Cortex of kidney (tissue), 1 donor: ENCODE measurements at places on chromosomes 16 and 17.

DNA sequence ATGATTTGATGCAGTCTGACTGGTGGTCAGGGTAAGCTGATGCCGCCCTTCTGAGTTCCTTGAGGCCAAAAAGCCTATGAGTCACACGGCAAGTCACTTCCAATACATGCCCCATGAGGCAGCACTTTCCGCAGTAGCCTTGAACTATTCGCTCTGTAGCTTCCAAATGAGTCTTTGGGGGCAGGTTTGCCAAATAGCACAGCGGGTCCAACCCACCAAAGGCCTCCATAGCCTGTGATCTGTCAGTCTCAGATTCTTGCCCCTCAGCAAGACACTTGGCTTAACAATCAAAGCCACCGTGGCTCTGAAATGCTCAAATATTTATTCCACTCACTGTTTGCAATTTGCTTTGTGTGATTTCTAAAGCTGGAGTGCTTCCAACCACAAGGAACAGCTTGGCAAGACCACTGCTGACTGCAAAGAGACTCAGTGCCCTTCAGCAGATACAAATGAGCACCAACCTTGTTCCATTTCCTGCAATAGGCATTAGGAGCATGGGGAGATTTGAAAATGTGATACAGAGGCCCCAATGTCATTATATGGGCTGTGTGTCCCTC lies 45.4 kb downstream of the CLEC19A start:
- no peak for DNase-seq

GRCh38 chr17:58043221-58044181 lies 36.5 kb upstream of the SRSF1 start:
- no peak for DNase-seq

DNA sequence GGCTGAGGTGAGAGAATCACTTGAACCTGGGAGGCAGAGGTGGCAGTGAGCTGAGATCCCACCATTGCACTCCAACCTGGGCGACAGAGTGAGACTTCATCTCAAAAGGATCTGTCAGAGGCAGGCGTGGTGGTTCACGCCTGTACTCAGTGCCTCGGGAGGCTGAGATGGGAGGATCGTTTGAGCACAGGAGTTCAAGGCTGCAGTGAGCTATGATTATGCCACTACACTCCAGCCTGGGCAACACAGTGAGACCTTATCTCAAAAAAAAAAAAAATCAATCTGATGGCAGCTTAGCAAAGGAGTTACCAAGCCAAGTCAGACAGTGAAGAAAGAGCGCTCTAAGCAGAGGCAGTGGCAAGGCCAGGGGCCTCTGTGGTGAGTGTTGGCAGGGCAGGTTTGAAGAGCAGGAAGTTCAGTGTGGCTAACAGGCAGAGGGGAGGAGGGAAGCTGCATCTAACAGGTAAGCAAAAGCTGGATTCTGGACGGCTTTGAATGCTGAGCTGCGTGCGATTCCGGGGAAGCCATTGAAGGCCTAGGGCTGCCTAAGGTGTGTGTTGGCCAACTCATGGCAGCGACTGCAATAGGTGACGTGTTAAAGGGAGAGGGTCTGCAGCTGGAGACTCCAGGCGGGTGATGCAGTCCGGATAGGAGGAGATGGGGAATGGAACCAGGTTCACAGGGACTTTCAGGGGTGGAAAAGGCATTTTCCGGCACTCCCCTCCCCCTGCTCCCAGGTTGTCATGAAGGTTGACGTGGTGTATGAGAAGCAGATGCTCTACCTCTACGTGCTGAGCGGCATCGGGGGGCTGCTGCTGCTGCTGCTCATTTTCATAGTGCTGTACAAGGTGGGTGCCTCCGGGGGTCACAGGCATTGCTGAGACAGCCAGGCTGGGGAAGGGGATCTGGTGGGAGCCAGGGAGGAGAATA lies 7.0 kb downstream of the ZNF768 start:
- no peak for DNase-seq

DNA sequence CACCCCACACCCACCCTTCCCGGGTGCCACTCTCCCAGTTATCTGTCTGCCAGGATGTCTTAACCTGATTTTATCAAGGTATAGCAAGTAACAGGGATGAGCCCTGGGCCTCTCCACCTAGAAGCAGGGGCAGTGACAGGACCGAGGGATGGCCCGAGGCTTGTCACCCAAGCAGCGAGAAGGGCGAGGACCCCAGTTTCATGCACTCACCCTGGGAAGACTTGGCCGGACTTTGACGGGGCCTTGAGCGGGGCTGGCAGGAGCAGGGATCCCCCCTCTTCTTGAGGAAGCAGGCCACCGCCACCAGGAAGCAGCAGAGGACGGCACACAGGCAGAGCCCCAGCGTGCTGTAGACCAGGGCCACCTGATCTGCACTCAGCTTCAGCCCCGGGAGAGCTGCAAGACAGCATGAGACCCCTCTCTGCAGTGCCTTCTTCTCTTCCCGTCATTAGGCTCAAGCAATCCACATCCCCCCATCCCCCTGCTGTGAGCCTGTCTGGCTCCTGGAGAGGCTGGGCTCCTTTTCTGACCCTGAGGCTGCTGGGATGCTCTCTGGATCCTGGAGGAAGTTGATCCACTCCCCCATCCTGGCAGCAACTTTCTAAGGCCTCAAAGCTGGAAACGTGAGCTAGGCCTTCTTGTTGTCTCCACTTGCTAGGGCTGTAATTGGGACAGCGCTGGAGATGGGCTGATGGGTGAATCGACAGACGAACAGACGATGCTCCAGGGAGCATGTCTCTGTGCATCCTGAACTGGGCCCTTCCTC lies 31.6 kb downstream of the TNFRSF13B start:
- no peak for DNase-seq

DNA sequence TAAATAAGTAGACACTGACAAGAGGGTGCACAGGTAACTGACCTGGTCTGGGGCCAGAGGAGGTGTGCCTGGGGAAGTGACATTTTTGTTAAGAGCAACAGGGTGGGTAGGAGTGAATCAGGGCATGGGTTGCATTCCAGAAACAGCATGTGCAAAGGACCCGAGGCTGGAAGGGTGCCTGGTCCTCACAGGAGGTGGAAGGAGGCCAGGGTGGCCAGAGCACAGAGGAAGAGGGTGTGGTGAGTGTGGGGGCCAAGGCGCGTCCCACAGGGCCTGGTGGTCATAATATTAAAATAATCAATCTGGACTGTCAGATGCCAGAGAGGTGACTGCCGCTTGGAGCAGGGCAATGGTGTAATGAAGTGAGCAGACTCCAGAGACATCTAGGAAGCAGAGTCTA lies 14.3 kb downstream of the ARHGAP23 start:
- DNase-seq = no peak

- no peak for DNase-seq
These were observed 4.6 kb downstream of the TMUB2 start for GRCh38 chr17:44191369-44191768.

DNA sequence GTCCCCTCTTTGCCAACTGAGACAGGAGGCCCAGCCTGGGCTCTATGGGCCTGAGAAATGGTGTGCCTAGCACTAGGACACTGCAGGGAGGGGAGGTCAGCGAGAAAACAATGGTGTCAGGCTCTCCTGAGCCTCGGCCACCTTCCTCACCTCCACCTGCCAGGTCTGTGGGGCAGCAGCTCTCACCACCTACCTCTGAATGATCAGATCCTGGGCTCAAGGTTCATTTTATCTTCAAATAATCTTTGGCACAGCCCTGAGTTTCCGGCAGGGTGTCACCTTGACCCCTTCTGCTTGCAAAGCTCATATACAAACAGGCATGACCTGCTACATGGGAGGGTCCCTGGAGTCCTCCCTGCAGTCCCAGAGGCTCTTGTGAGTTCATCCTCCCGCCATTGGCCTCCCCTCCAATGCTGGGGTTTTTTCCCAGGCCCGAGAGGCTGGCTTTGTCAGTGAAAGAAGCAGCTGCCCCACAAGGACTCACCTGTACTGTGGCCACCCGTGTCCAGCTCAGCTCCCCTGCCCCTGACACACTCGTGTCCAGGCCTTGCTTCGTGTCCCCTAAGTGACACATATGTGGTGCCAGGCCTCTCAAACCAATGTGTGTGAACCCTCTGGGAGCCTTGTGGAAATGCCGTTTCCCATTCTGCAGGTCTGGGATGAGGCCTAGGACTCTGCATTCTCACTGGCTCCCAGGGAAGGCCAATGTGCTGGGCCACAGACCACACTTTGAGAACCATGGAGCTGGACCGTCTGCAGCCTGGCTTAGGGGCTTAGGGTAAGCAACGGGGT lies 176.8 kb upstream of the CIBAR2 start:
- no peak for DNase-seq

GRCh38 chr16:56357241-56357764 lies 68.0 kb downstream of the AMFR start:
- no peak for DNase-seq

GRCh38 chr17:39684369-39685192 lies 3.3 kb downstream of the PGAP3 start:
- DNase-seq = no peak

GRCh38 chr16:24681793-24682192 lies 47.7 kb upstream of the TNRC6A start:
- DNase-seq = no peak

DNA sequence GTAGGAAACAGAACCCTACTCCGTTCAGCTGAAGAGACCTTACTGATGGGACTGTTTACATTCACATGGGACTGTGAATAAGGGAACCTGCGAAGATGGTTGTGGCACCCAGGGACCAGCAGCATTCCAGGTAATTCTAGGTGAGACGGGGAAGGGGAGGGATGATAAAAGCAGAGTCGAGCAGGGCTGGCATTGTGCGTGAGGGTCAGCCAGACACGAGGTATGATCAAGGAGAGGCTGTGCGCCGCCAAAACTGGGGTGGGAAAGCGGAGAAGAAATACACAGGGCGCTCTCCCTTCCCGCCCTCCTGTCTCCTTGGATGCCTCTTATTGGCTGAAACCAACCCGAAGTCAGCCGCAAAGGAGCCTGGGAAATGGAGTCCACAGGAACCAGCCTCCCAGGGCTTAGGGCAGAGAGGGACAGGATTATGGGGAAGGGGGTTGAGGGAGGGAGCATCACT lies 38.4 kb upstream of the CSNK2A2 start:
- DNase-seq = no peak

- DNase-seq = no peak
These were observed 84.5 kb downstream of the SEC14L1 start for GRCh38 chr17:77225265-77225664.

GRCh38 chr16:89184933-89185794 lies 13.6 kb downstream of the CDH15 start:
- no peak for DNase-seq

DNA sequence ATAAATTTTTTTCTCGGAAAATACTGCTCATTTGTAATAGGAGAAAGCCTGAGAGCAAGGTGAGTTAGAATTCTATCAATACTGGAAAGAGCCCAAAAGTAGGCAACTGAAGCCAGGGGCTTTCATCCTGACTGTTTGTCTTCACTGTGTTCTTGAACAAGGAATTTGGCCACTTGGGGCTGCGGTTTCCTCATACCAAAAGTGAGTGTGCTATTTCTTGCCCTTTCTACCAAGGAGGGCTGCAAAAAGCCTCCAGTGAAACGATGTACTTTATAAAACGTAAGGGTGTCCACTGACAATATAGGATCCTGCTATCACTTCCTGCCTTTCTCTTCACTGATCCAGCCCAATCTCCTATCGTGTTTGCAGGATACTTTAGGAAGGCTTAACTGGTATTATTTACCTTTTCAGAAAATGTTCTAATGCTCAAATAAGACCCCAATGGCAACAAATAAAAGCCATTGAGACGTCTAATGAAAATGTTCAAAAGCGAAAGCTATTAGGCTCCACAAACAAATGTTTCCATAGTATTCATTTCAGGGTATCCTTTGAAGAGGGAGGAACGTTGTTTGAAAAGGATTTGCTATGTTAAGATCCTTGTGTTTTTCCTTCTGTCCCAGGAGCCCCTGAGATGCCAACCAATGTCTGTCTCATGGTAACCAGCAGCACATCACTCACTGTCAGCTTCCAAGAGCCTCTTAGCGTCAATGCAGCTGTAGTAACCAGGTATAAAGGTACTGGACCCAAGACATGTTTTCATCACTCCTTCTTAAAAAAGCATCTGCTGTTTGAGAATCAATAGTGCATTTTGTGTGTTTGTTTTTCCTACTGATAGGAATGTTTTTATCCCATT lies 219.3 kb upstream of the NOG start:
- DNase-seq = no peak

DNA sequence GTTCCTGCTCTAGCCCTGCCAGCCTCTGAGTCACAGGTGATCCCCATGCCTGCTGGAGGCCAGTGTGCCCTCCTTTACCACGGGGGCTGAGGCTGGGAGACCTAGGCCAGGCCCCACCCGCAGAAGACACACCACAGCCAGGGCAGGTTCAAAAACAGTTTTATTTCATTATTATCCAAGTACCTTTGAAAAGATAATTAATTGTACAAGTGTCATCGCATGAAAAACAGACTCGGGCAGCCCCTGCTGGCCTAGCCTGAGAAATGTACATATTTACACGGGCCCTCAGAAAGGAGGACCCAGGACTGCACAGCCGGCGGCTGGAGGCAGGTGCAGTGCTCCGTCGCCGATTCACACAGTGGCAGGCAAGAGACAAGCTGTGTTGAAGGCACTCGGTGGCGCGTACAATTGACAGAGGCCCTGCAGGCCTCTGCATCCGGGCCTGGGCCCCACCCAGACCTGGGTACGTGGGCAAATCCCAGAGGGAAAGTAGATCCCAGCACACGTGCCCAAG lies 4.4 kb downstream of the PDIA2 start:
- DNase-seq = no peak

DNA sequence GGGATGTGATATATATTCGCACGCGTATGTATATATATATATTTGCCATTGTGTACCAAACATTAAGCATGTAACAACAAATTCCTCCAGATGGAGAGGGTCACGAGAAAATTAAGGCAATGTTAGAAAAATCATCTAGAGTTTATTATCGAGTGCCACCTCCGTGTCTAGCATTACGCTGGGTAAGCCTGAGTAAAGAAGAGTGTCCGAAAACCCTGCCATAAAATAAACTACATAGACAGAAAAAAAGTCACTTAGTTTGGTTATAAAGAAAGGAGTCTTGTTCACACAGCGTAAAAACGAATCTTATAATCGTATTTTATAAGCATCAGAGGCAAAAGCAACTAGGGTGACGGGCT lies 644 bp upstream of the RHOT1 start:
- DNase-seq = no peak

- DNase-seq = no peak
These were observed 149.1 kb upstream of the CHMP6 start for GRCh38 chr17:80842456-80843013.

- no peak for DNase-seq
These were observed 4.0 kb upstream of the SLFN12L start for GRCh38 chr17:35541434-35541833.

GRCh38 chr17:37824534-37825485 lies 80.0 kb upstream of the HNF1B start:
- DNase-seq = no peak

- no peak for DNase-seq
These were observed 3.3 kb downstream of the ARHGAP23 start for GRCh38 chr17:38431346-38432145.

GRCh38 chr16:54568906-54569807 lies 282.6 kb upstream of the IRX3 start:
- no peak for DNase-seq

DNA sequence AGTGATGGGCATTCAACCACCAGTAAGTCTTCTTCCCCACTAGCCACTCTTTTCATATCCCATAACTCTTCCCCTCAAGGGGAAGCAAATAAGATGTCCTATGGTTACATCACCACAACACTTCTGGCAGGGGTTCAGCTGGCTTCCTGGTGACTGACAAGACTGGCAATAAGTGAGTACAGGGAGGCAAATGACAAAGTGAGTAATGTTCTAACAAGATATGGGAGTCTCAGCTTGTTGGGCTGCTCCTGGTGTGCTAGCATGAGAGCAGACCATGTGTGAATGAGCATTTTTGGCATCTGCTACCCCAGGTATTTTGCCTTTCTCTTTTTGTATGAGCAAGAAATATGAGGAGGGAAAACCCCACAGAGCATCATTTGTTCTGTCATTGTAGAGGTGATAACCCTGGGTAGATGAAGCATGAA lies 9.9 kb downstream of the TMIGD1 start:
- no peak for DNase-seq

GRCh38 chr17:8121681-8122421 lies 2.1 kb downstream of the HES7 start:
- no peak for DNase-seq
